ENCODE measurements at places on chromosomes 7 and 10. TPM values are rescaled to one million over a fixed set of nuclear protein-coding genes. Genes with fewer than 3 reads are reported as not detected.

Gene WDR86
- 8.5 TPM for total RNA-seq

Gene TMEM213
- not detected for total RNA-seq

Gene AUTS2
- total RNA-seq, result 17.4 TPM

Gene GALNT17
- total RNA-seq, result 0.36 TPM

Gene EPHA1
- total RNA-seq, result not detected

Gene NKX2-3
- not detected for total RNA-seq

Gene MRLN
- total RNA-seq, result not detected

Gene PTF1A
- not detected for total RNA-seq

Gene SFTPA1
- total RNA-seq, result not detected

Gene CLCN1
- under 0.01 TPM for total RNA-seq

Gene SEMA3C
- total RNA-seq, result 421 TPM

Gene GBX1
- not detected for total RNA-seq

Gene CDC14C
- 0.29 TPM for total RNA-seq

GRCh38 chr7:73470208-73470607 is 36.6 kb downstream of the FZD9 start:
- DNase-seq, result no peak

- no peak for DNase-seq
Observed at GRCh38 chr7:13898957-13899670, 90.4 kb downstream of the ETV1 start.

- DNase-seq, result no peak
Observed at GRCh38 chr7:142500366-142500765, 242.5 kb upstream of the PRSS58 start.

DNA sequence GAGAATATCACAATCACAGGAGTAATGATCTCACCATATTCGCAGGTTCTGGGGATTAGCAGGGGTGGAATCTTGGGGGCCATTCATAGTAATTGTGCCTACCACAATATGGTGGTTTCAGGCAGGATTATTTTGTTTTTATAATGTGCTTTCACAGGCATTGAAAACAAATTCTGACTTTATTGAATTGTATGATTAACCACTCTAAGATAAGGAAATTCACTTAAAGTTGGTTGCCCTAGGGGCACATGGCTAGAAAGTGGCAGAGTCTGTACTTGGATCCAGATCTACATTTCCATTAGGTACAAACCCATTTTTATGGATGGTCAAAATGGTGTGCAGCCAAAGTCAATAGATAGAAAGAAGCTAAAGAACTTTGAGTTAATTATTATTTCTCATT is 1.7 kb downstream of the CROT start:
- DNase-seq, result no peak

GRCh38 chr7:85041605-85042216 is 145.1 kb downstream of the SEMA3D start:
- DNase-seq, result no peak

DNA sequence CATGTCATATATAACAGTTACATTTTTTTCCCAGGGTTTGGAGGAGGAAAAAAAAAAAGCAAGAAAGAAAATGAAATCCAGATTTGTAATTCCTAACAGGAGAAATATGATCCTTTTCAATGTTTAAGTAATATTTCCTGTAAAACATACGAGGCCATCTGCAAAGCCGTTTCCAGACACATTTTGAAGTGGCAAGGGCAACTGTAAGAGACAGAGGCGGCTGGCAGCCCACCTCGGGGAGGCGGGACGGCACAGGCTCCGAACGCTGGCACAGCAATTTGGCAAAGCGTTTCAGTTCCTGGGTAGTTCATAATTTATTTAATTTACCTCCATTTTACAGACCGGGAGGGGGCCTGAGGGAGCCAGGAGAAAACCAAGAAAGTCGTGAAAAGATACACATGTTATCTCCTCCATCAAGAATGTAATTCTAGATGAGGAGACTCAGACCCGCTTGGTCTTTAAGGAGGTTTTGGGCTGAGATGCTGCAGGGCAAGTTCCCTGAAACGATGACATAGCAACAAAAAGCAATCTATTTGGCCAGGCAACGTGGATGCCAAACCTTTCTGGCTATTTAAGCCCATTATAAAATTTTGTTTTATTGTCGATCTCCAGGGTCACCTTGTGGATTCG is 448.5 kb upstream of the MKI67 start:
- DNase-seq, result no peak

- no peak for DNase-seq
Observed at GRCh38 chr7:38740041-38740440, 108.9 kb upstream of the AMPH start.

- DNase-seq, result no peak
Observed at GRCh38 chr7:45028138-45028919, 28.3 kb downstream of the CCM2 start.

DNA sequence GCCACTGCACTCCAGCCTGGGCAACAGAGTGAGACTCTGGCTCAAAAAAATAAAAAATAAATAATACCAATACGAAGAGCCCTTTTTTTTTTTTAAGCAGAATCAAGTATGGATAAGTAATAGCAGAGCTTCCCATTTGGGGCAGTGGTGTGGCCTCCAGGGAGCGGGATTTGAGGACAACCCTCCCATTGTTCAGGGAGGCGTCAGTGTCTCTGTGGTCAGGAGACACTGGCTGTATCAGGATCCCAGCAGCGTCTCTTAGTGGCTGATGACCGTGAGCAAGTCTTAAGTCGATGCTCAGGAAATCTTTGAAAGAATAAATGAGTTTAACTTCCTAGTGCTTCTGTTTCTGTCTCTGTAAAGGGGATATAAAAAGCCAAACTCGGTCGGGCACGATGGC is 25.2 kb upstream of the SH2B2 start:
- DNase-seq, result peak; percentile 54

GRCh38 chr7:78368771-78369170 is 570.2 kb downstream of the PHTF2 start:
- no peak for DNase-seq

- no peak for DNase-seq
Observed at GRCh38 chr7:154425271-154425670, 373.1 kb downstream of the DPP6 start.

DNA sequence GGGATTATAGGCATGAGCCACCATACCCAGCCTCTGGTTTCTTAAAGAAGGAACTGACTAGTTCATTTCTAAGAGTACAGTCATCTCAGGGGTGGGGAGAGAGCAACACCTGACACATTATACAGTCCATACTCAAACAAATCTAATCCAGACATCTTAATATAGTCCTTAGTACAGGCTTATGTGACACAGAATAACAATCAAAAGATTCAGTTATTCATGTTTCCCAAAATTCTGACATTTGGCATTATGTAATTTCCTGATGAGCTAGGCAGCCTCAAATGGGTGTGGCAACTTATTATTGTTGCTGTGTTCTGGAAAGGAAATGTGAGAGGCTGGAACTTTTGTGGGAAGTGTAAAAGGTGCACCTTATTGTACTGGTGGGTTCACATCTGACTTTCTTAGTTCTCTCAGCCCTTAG is 116.3 kb downstream of the WDFY4 start:
- DNase-seq, result no peak

DNA sequence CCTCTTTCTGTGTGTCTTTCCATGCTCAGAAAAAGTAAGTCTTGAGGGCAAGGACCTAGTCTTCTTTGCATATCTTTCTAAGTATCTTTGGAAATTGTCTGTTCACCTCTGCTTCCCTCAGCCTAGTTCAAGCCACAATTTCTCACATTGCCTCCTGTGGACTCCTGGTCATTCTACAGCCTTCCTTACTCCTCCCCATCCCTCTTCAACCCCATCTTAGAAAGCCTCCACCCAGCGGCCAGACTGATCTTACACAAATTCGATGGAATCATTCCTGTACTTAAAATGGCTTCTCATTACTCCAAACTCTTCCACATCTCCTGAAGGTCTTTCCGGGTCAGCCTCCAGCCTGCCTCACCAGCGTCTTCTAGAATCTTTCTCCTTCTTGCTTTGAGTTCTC is 24.1 kb upstream of the AGK start:
- no peak for DNase-seq

DNA sequence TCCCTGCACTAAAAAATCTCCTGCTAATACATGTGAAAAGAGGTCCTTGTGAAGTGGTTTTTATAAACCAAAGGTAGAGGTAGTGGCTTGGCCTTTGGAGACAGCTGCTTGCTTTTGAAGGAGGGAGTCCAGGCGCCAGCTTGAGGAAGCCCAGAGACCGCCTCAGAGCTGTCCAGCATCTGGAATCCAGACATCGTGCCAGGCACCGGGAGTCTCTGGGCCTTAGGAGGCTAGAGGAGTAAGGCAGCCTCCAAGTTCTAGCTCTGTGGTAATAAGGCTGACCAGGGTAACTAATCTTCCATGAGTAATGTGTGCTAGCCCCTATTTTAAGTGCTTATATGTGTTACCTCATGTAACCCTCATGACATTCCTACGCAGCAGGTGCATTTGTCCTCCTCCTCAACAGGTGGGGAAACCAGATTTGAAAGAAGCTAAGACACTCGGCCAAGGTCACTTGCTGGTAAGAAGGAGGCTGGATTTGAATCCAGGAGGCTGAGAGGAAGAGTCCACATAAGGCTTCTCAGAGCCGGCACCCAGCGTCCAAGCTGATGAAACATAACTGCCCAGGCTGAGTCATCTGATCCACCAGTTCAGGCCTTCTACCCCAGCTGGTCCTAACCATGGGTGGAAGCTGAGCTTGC is 26.1 kb downstream of the PRLHR start:
- DNase-seq, result no peak

- no peak for DNase-seq
Observed at GRCh38 chr7:42735081-42735480, 176.8 kb downstream of the C7orf25 start.

GRCh38 chr10:96406091-96406490 is 47.3 kb upstream of the OPALIN start:
- no peak for DNase-seq
